Activated CD4-positive, alpha-beta T cell treated with anti-CD3 and anti-CD28 coated beads for 4 hours (primary cell): ENCODE measurements at places on chromosomes 16 and 17.

GRCh38 chr17:63479495-63480184, 2.8 kb downstream of the ACE start:
- no peak for DNase-seq

DNA sequence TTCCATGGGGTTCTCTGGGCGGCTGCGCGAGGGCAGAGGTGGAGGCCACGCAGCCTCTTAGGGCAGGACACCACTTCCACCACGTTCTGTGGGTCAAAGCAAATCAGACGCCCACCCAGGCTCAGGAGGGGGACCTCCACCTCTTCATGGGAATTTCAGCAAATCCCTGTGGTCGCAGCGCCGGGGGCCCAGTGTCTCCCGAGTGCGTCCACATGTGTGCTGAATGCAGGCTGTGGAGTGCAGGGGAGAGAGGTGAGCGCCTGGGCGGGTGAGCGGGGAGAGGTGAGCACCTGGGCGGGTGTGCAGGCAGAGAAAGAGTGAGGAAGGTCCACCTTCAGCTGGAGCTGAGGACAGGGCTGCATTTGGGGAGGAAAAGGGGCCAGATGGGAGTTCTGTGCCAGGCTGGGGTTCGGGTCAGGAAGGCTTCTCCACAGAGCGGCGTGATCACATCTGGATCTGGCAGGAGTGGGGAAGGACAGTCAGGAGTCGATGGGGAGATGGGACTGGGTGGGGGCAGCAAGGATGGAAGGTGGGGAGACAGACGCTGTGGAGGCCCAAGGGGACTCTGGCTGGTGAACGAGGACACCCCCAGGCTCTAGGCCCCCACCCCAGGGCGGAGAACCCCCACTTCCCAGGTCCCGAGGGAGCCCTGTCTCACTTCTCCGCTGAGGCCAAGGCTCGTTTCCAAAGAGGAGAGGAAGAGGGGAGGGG, 36.8 kb upstream of the CBFA2T3 start:
- no peak for DNase-seq

DNA sequence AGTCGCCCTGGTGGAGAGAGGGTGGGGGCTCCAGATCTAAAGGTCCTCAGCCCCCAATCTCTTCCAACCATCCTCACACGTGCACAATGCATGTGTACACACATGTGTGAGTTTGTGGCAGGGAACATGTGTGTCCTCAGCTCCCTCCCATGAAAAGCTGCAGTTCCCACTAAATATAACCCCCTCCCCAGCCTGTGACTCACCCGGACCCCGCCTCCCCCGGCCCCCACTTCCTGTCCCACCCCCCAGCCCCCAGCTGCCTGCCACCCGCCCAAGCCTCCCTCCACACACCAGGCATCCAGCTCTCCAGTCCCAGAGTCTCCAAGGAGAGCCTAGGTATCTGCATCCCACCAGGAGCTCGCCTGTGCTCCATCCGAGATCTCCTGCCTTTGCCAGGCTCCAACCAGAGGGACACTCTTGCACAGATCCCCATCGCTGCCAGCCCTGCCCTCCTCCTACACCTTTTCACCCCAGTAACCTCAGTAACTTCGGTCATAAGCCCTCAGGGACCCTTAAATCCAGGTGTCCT, 3.9 kb downstream of the DLG4 start:
- DNase-seq, result no peak

DNA sequence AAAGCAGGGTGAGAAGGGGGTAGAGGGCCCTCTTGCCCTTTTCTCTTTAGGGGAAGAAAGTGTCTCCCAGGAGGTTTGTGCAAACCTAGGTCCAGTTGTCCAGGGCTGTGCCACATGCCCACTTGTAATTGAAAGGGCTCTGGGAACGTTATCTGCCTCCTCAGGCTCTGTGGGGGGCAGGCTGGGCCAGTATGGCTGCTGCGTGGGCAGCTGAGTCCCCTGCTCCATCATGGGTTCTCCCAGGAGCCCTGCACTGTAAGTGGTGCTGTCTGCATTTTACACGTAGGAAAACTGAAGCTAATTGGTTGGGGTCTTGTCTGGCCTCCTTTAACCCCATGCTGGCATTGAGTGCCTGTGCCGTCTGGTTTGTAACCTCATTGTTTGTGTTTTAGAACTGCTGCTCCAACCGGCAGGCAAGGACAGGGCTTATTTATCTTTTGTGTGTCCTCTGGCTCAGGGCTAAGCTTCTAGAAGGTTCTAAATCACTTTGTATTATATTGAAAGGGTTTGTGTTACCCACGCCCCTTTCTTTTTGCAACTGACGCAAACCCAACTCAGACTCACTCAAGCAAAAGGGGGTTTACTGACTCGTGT, 117.7 kb upstream of the CIBAR2 start:
- no peak for DNase-seq

DNA sequence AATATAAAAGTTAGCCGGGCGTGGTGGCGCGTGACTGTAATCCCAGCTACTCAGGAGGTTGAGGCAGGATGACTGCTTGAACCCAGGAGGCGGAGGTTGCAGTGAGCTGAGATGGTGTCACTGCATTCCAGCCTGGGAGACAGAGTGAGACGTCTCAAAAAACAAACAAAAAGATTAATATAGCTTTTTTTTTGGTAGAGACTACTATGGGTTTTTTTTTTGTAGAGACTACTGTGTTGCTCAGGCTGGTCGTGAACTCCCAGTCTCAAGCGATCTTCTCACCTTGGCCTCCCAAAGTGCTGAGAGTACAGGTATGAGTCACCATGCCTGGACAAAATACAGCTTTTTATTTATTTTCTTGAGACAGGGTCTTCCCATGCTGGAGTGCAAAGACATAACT, 20.2 kb downstream of the ZNRF1 start:
- DNase-seq, result no peak

DNA sequence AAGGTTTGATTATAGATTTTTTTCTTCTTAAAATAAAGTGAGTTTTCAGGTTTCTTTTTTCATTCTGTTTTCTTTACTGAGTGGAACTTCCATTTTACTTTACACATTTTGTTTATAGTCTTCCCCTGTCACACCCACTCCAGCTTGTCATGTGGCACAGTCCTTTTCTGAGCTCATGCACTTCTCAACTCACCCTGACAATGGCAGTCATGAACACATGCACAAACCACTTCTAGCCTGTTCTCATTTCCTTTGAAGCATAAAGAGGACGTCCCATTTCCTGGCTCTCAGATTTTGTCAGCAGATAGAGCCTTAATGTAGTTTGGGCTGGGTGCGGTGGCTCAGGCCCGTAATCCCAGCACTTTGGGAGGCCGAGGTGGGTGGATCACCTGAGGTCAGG, 168.0 kb downstream of the AHSP start:
- DNase-seq, result peak; percentile 59

- no peak for DNase-seq
Measured at GRCh38 chr17:81715107-81715871, 3.2 kb downstream of the SLC25A10 start.

DNA sequence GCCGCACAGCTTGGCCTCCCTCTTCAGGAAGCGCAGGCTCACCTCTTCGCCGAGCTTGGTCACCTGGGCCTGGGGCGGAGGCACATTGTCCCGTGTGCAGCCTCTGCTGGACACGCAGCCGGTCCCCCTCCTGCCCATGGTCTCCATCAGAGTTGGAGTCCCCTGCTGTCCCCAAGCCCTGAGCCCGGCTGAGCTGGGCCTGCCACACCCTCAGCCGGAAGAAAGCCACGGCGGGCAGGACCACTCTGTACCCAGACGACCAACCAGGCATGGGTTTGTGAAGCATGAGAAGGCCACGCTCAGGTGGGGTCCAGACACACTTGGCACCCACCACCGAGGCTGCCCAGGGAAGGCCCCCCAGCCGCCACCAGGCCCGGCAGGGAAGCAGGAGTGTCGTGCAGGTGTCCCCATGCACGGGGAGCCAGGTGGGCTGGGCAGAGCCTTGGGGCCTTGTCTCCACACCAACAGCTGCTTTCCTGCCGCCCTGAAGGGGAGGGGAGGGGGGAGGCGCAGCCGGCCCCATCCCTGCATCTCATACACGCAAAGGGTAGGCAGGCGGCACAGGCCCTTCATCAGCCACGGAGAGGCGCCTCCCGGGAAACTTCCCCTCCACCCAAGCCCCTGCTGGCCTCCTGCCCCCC, 5.2 kb downstream of the CCDC154 start:
- DNase-seq, result no peak

DNA sequence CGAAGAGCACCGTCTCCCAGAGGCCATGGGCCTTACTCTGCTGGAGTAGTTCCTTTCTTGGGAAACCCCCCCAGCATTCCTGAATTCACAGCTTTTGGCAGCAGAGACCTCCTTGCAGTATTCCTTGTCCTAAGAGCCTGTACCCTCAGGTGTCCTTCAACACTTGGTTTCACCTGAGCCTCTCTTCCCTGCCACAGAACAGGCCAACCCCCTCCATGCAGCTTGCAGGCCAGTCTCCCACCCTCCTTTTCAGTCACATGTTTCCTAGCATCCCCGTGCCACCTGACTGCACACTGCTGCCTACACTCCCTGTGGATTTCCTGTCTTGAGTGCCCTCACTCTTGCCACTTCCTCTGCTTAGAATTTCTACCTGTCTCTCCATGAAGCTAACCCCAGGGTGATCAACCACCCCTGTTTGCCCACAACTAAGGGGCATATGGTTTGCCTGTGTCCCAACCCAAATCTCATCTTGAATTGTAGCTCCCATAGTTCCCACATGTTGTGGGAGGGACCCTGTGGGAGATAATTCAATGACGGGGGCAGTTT, 65.5 kb downstream of the DYNLRB2 start:
- DNase-seq, result no peak

- DNase-seq, result no peak
Measured at GRCh38 chr17:77724876-77725615, 233.5 kb upstream of the TNRC6C start.

GRCh38 chr17:49908782-49909714, 59.9 kb upstream of the DLX4 start:
- DNase-seq, result no peak

DNA sequence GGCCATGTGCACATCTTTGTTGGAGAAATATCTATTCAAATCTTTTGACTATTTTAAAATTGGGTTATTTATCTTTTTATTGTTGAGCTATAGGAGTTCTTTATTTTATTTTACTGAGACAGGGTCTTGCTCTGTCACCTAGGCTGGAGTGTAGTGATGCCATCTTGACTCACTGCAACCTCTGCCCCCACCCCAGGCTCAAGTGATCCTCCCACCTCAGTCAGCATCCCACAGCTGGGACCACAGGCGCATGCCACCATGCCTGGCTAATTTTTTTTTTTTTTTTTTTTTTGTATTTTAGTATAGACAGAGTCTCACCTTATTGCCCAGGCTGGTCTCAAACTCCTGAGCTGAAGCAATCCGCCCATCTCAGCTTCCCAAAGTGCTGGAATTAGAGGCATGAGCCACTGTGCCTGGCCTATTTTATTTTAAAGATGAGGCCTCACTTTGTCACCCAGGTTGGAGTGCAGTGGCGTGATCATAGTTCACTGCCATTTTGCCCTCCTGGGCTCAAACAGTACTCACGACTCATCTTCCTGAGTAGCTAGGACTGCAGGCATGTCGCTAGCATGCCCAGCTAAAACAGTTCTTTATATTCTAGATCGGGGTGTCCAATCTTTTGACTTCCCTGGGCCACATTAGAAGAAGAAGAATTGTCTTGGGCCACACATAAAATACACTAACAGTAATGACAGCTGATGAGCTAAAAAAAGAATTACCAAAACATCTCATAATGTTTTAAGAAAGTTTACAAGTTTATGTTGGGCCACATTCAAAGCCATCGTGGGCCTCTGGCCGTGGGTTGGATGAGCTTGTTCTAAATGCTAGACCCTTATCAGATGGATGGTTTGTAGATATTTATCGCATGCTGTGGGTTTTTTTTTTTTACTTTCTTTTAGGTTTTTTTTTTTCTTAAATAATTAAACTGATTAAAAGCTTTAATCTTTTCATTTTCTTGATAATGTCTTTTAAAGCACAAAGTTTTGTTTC, 13.7 kb downstream of the TENT4B start:
- DNase-seq, result peak; percentile 17

GRCh38 chr17:75454193-75454592, 2.2 kb upstream of the TMEM94 start:
- no peak for DNase-seq
